ENCODE measurements at places on chromosomes 13 and 19. TPM values are rescaled to one million over a fixed set of nuclear protein-coding genes. Genes with fewer than 3 reads are reported as not detected.
A peak's percentile ranks its signal among the peaks of the same experiment; 100 is the strongest.

AP1M1 gene
- total RNA-seq, result 26.5 TPM

GRCh38 chr19:5253406-5254110 is 87.1 kb downstream of the PTPRS start:
- H3K4me1 ChIP-seq, result peaks cover 7% of the 10 kb centered on the region
- no peak overlapping the region for H3K27ac ChIP-seq
- no peak overlapping the region for H3K4me3 ChIP-seq
- peaks cover 16% of the 10 kb centered on the region for H3K36me3 ChIP-seq

DNA sequence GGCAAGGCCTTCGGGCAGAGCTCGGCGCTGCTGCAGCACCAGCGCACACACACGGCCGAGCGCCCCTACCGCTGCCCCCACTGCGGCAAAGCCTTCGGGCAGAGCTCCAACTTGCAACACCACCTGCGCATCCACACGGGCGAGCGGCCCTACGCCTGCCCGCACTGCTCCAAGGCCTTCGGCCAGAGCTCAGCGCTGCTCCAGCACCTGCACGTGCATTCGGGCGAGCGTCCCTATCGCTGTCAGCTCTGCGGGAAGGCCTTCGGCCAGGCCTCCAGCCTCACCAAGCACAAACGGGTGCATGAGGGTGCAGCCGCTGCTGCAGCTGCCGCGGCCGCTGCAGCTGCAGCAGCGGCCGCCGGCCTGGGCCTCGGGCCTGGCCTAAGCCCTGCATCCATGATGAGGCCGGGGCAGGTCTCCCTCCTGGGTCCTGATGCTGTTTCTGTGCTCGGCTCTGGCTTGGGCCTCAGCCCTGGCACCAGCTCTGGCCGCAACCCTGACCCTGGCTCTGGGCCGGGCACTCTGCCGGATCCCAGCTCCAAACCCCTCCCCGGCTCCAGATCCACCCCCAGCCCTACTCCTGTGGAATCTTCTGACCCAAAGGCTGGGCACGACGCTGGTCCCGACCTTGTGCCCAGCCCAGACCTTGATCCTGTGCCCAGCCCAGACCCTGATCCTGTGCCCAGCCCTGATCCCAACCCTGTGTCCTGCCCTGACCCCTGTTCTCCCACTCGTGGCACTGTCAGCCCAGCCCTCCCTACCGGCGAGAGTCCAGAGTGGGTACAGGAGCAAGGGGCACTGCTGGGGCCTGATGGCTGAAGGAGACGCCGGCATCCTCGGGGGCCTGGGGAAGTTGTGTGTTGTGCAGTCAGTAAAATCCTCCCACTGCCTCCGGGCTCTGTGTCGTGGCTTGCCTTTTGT is 2.0 kb upstream of the MCOLN1 start:
- H3K27ac ChIP-seq, result no peak overlapping the region
- H3K4me3 ChIP-seq, result no peak overlapping the region
- no peaks in the 10 kb centered on the region for H3K27me3 ChIP-seq
- H3K36me3 ChIP-seq, result no peaks in the 10 kb centered on the region

DNA sequence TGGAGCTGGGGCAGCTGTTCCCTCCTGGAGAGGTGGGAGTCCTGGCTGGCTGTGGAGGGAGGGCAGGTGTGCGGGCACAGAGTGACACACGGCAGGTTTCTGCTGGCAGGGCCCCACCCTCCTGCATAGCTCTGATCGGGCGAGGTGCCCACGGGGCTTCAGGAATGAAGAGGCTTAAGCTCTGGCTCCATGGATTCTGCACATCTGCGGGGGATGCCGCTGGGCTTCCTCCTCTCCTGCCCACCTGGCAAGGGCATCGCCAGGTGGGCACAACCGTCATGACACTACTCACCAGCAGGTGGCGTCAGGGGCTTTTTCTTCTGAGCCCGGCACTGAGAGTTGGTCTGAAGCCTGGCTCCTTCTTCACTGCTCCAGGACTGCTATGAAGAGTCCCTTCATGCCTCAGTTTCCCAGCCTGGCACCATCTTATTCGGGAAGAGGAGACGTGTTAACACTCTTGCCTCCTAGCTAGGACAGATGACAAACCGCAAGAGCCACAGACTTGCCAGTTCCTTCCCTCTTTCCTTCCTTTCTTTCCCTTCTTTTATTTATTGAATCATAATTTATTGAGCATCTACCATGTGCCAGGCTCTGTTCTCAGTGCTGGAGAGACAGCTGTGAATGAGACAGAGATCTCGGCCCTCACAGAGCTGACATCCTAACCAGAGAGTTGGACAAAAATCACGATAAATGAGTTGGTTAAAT is 15.2 kb upstream of the PAK4 start:
- H3K27ac ChIP-seq, result no peak overlapping the region
- no peaks in the 10 kb centered on the region for H3K27me3 ChIP-seq
- DNase-seq, result peak; percentile 74
- H3K4me3 ChIP-seq, result no peak overlapping the region

All from neural progenitor cell (in vitro differentiated cells).